ENCODE measurements at places on chromosomes 12 and 14.

GRCh38 chr14:21704338-21704737 lies 30.7 kb upstream of the OR4E1 start:
- DNase-seq: no peak

- DNase-seq: no peak
These were observed 108.6 kb downstream of the EGLN3 start for GRCh38 chr14:33842299-33842698.

- no peak for DNase-seq
These were observed 102.7 kb downstream of the LRRK2 start for GRCh38 chr12:40327535-40327934.

DNA sequence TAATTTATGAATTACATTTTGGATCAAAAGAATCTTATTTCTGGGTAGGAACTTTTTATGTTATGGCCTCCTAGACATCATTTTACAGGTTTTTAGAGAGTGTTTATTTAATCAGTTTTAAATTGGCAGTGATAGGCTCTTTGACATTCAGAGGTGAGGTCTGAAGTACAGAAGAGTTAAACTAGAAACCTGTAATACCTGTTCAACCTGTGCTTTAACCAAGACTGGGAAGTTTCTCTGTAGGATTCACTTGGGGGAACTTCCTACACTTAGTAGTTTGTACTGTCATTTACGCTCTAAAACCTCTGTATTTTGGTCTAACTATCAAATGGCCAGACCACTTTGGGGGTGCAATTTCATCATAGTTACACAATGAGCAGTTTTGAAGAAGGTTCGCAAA lies 35.9 kb downstream of the PLEKHA5 start:
- DNase-seq: no peak

DNA sequence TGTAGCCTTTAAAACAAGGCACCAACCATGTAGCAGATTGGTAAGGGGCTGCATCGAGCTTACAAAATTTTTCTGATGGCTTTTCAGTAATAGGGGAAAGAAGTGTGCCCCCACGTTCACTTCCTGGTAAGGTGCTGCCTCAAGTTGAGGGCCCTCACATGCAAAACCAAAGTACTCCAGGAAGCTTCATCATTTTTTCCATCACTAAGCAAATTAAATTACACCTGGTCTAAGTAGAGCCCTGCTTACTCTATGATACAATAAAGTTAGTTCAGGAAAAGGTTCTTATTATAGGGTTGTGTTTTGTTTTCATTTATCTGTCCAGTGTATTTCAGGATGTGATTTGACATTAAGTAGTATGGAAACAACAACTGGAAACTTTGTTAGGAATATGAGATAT lies 15.0 kb upstream of the AKAP5 start:
- DNase-seq: no peak

DNA sequence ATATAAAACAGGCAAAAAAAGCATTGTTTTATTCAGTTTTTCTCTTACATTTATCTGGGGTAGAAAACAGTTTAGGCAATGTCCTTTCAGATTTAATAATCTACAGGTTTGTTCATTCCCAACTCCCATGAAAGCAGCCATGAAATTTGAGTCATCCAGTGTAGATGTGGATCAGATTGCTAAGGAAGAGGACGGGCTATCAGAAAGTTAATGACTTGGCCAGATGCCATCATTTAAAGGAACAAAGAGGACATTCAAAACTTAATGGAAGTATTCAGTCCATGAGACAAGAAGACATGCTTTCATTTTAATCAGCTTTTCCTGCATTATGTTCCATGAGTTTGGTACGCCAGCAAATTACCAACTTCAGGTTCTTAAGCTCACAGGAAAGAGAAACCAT lies 31.1 kb upstream of the POC1B start:
- DNase-seq: no peak

DNA sequence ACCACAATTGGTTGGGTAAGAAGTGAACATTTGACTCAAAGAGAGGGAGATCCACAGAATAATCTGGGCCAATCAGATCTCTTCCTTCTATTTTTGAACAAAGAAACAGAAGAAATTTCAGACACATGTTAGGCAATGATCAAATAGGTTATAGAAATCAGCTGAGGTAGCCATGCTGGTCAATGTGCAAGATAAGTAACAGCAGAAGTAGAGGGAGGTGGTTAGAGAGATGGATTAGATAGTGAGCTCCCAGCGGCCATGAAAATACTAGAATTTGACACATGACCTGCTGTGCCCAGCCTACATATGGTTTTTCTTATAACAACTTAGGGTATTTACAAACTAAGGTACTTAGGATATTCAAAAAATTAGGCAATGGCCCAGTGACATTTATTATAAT lies 230.9 kb upstream of the ARID2 start:
- no peak for DNase-seq

DNA sequence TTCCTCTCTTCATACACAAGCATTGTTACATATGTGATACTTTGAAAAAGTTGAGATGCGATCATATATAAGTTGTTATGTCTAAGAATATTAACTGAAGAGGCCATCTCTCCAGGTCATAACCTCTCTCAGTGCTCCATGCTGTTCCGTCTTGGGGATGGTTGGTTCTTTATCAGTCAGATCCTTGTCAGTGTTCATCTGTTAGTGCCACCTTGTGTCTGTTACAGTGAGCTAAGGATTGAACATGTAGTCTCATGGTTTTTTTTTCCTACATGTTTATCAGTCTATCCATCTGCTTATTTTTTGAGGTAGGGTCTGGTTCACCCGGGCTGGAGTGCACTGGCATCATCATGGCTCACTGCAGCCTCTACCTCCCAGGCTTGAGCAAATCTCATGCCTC lies 30.5 kb downstream of the EP400 start:
- no peak for DNase-seq

- peak; percentile 48 for DNase-seq
These were observed 48.7 kb upstream of the LALBA start for GRCh38 chr12:48618541-48618940.

- DNase-seq: no peak
These were observed 164.2 kb upstream of the HMGA2 start for GRCh38 chr12:65660096-65660495.

DNA sequence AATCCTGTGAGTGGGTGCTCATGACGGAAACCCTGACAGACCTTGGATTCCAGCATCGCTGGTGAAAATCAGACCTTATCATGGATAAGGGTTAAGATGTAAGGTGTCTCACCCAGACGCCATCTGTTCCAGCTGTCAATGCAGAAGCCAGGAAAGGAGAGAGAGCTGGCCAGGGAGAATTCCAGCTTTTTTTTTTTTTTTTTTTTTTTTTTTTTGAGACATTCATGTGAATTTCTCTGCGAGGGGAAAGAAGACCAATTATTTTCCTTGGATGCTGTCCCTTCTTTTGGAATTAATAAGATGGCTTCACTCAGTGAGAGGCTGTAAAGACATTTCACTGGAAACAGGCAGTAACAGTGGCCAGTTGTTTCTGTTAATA lies 1.8 kb downstream of the TRAF3 start:
- no peak for DNase-seq

GRCh38 chr12:62106547-62107185 lies 153.5 kb upstream of the USP15 start:
- no peak for DNase-seq

- peak; percentile 82 for DNase-seq
These were observed 11.9 kb downstream of the SCNN1A start for GRCh38 chr12:6363330-6364043.

DNA sequence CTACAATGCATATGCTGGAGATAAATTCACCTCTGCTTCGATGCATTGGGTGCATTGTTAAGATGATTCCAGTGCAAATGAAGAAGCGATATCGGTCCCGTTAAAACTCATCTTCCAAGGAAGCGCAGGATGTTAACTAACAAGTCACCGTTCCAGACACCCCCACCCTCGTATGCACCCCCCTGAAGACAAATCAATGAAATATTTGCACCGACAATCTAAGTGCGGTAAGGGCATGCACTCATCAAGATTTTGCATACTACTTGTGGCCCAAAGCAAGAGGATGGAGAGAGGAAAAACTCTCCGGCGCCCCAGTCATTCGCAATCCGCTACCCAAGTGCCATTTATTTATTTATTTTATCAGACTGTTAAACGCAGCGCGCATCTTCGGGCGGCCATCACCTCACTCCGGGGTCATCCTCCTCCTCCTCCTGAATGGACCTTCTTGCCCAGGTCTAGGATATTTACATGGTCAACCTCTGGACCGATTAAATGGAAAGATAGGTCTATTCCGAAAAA lies 1.2 kb downstream of the NOVA1 start:
- no peak for DNase-seq
